ENCODE measurements at places on chromosomes 11 and 22.

DNA sequence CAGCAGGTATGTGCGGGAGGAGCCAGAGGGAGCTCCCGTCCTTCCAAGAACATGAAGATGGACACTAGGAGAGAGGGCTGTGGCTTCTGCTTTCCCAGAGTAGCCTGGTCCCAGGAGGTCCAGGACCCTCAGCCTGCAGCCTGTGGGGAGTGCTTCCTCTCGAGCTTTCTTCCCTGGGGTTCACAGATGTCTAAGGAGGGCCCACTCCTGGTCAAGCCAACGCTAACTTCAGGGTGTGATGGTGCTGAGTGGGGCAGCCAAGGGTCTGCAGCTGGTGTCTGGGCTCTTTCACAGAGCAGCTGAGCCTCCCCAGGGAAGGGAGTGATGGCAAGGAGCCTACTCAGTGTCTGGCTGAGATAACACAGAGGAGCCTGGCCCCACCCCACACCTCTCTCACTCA is 3.3 kb downstream of the POU2F3 start:
- DNase-seq, result no peak

DNA sequence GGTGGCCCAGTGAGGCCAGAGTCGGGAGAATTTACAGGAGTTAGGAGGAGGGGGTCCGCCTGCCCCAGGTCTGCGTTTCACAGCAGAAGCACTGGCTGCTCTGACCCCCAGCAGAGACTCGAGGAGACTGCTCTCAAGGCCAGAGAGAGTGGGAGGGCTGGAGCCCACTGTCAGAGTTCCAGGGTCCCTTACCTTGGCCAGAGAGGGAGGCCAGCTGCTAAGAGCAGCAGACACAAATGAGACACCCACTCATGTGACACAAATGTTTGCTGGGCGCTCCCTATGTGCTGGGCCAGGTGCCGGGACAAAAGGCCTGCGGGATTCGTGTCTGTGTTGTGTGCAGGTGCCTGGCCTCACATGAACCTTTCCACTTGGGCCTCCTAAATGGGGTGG is 2.8 kb upstream of the TNFRSF13C start:
- DNase-seq, result no peak

GRCh38 chr11:73308961-73309919 is 1.2 kb downstream of the ARHGEF17 start:
- DNase-seq, result no peak

DNA sequence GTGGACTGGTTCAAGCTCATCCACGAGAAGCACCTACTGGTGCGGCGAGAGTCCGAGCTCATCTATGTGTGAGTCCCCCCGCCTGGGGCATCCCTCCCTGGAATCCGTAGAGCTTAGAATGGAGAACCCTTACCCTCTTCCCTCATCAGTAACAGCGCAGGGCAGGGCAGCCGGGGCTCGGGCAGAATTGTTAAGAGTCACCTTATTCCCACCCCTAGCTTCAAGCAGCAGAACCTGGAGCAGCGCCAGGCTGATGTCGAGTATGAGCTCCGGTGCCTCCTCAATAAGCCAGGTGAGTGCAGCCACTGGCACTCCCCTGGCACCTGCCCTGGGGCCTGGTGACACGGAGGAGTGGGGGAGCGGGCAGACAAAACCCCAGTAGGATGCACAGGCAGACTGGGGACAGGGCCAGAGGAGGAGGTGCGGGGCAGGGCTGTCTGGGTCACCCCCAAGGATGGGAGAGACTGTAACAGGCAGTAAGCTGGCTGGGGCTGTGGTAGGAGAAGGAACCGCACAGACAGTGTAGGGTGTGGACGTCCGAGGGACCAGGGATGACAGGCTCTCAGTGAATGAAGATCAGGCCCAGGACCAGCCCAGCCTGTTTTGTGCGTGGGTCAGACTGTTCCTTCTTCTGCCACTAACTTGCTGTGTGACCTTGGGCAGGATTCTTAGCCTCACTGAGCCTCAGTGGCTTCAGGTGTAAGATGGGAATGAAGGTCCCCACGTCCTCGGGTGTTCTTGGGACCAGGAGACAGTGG is 20.4 kb downstream of the C22orf23 start:
- no peak for DNase-seq

- no peak for DNase-seq
These were observed 52.8 kb downstream of the USP35 start for GRCh38 chr11:78241475-78241874.

- DNase-seq, result no peak
These were observed 15.9 kb upstream of the GLYATL1 start for GRCh38 chr11:58923300-58923788.

- no peak for DNase-seq
These were observed 119.6 kb downstream of the TENM4 start for GRCh38 chr11:79321263-79321662.

- no peak for DNase-seq
These were observed 35.4 kb upstream of the ANO5 start for GRCh38 chr11:22157531-22157930.

DNA sequence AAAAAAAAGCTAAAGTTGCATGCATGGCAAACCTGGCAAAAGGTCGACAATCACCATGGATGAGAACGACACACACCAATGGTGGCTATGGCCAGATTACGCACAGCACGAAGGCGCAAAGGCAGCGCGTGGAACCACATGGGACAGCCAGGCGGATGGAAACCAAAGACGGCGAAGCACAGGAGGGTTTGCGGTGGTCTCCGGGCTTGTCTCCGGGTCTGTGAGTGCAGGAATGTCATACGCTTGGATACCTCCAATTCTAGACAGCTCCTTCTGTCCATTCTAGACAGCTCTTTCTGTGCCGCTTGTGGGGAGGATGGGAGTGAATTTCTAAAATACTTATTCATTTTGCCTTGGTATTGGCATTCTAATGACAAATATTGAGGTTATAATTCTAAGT is 685.4 kb downstream of the BRD1 start:
- DNase-seq, result no peak

GRCh38 chr11:92911478-92911877 is 58.0 kb upstream of the MTNR1B start:
- no peak for DNase-seq

- DNase-seq, result no peak
These were observed 74.3 kb upstream of the LRRC4C start for GRCh38 chr11:41533761-41534160.

DNA sequence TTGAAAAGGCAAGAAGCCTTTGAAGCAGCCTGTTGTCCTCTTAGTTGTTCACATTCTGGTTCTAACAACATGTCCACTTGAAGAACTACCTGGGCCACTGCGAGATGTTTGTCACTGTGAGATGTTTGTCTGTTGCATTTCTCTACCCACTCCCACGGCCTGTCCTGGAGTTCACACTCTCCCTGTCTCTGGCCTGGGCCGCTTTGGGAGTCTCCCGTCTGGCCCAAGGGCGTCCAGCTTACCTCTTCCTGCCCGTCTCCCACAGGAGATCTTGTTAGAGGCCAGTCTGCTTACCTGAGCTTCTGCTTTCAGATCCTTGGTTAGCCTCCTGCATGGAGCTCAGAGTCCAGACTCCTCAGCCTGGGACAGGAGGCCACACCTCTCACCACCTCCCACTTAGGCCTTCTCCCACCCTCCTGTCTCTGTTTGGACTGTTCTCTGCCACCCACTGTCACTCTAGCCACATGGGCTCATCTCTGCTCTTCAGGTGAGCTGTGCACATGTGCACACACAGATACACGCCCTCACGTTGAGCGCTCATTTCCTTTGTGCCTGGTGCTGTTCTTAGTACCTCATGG is 66.0 kb downstream of the TBC1D22A start:
- DNase-seq, result no peak

- DNase-seq, result no peak
These were observed 128.4 kb downstream of the BUD13 start for GRCh38 chr11:116644201-116644940.

DNA sequence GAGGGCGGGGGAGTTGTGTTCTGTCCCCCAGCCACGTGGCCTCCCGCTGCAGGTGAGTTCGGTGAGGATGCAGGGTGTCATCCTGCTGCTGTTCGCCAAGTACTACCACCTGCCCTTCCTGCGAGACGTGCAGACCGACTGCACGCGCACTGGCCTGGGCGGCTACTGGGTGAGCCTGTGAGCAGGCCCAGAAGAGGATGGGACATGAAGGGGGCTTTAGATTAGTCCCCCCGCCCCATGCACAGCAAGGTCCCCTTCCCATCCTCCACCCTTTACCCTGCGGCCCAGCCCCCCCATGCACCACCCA is 4.1 kb downstream of the INPP5J start:
- DNase-seq, result no peak

- no peak for DNase-seq
These were observed 689 bp downstream of the TAF10 start for GRCh38 chr11:6611092-6611962.

- no peak for DNase-seq
These were observed 534.9 kb downstream of the MIAT start for GRCh38 chr22:27192135-27192829.

DNA sequence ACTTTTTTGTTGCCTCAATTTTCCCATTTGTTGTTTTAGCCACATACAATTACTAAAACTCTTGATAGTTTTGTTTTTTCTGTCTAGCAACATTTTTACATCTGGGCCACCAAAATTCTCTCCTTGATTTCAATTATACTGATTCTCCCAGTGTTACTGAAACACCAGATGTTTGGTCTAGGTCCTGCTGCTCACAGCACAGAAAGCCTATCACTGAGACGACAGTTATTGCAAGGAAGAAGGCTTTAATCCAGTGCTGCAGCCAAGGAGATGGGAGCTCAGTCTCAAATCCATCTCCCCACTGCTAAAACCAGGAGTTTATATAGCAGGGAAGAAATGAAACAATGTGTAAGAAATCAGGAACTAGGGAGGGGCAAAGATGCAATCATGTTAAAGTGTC is 837.7 kb upstream of the CNTN5 start:
- no peak for DNase-seq

GRCh38 chr11:14082338-14082737 is 119.8 kb downstream of the SPON1 start:
- DNase-seq, result no peak

DNA sequence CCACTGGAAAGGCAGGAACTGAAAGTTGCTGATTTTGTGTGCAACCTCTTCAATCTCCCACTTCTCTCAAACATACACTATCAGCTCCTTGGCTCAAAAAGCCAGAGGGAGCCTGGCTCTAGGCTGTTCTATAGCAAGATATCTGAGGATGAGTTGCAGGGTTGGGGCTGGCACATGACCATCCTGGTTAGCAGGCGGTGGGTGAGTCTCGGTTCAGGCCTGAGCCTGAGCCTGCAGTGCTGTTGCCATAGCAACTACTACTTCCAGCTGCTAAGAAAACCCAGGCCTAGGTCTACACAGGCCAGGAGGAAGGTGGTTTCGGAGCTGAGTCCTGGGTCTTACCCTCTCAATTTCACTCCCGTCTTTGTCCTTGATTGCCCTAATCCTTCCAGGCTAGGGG is 39.0 kb downstream of the CWC15 start:
- DNase-seq, result no peak

- no peak for DNase-seq
These were observed 13.1 kb upstream of the OR5I1 start for GRCh38 chr11:55949330-55949729.

- no peak for DNase-seq
These were observed 76.8 kb upstream of the PARVG start for GRCh38 chr22:44103735-44104480.

DNA sequence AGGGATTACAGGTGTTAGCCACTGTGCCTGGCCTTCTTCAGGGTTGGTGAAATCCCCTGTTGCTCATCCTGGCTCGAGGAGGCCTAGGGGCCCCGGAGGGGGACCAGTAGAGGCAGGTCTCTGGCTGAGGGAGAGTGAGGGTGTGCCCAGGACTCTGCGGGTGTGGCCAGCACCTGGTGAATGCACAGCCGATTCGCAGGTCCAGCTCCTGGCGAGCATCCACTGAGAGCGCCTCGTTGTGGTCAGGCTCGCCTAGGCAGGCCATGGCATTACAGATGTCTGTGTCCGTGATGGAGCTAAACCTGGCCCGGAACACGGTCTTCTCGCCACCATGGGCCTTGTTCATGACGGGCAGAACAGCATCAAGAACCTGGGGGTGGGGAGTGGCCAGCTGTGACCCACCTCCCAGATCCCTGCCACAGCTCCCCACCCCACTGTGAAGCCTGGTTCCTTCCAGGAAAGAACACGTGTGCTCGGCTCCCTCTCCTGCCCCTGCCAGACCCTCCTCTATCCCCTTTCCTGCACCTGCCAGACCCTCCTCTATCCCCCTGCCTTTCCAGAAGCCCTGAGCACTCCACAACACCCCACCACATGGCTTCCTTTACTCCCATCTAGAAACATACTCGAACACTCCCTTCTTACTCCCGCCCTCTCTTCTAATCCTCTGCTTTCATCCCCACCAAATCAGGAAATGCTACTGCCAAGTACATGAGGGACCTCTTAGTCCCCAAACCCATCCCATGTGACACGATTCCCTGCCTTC is 12.4 kb downstream of the TOP3B start:
- DNase-seq, result no peak

DNA sequence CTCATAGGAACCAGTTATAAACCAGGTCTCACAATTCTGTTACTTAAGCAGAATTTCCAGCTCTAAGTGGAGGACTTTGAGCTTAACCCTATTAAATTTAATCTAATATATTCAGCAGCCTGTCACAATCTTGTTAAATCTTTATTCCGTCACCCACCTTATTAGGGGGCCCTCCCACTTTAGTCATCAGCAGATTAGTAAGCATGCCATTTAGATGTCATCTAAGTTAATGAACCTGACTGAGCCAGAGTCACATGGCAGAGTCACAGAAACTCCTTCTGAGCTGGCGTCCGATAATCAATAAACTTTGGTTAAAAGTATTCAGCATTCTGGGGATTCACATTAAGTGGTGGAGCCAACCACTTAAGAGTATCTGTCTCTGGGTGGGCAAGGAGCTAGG is 35.1 kb downstream of the TTC12 start:
- DNase-seq, result no peak

GRCh38 chr11:75510004-75510722 is 15.6 kb downstream of the GDPD5 start:
- no peak for DNase-seq

GRCh38 chr11:33191467-33191866 is 30.2 kb upstream of the CSTF3 start:
- DNase-seq, result no peak

- DNase-seq, result no peak
These were observed 46.0 kb downstream of the CNTN5 start for GRCh38 chr11:99066618-99067317.

GRCh38 chr22:32076761-32077084 is 33.7 kb downstream of the SLC5A1 start:
- DNase-seq, result no peak

DNA sequence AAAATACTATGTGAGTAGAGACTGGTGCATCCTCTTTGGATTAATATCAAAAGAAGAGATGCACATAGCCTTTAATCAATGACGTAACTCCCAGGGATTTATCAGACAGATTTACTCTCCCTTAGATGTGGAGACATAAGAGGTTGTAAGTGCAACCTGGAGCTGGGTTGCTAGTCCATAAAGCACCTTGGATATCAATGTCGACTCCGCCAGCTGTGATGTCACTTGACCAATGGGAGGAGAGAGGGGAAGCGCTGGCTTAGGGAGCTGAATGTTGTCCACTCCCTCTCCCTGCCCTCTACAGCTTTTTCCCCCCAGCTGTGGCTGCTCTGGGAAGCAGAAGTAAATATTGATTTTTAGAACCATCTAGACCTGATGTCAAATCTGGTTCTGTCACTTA is 28.9 kb upstream of the TMEM86A start:
- no peak for DNase-seq

DNA sequence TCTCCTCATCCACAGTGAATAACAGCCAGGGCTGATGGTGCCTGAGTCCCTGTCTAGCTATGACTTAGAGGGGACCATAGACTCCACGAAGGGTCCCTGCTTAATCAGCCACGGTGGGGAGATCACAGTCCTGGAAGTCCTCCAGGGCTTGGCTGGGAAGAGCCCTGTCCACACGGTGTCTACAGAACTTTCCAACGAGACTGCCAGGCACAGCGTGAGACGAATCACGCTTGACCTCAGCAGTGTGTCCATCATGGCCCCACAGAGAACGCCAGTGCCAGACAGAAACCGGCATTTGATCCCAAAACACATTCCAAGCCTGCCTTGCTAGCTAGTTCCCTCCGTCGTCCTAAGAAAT is 143.4 kb downstream of the CRYBB2 start:
- DNase-seq, result no peak

Measured in stimulated activated CD8-positive, alpha-beta memory T cell treated with anti-CD3 and anti-CD28 coated beads, Interleukin-4, amount 100 ng/mL, for 4 hours (primary cell).